ENCODE measurements at places on chromosomes 1 and 21. TPM values are rescaled to one million over a fixed set of nuclear protein-coding genes. Genes with fewer than 3 reads are reported as not detected.

KRTAP12-2 gene
- total RNA-seq = not detected

RHD gene
- not detected for total RNA-seq

NGF gene
- total RNA-seq = 3.2 TPM

COL6A1 gene
- total RNA-seq = 188 TPM

OPTC gene
- not detected for total RNA-seq

FABP3 gene
- total RNA-seq = 4,698 TPM

MCOLN2 gene
- 0.52 TPM for total RNA-seq

IL6R gene
- 15.3 TPM for total RNA-seq

SLC22A15 gene
- total RNA-seq = 11.5 TPM

TAGLN2 gene
- 104 TPM for total RNA-seq

IVL gene
- not detected for total RNA-seq

SPRR2F gene
- total RNA-seq = not detected
